HS-27A (cell line): ENCODE measurements at places on chromosomes 12 and 14.

DNA sequence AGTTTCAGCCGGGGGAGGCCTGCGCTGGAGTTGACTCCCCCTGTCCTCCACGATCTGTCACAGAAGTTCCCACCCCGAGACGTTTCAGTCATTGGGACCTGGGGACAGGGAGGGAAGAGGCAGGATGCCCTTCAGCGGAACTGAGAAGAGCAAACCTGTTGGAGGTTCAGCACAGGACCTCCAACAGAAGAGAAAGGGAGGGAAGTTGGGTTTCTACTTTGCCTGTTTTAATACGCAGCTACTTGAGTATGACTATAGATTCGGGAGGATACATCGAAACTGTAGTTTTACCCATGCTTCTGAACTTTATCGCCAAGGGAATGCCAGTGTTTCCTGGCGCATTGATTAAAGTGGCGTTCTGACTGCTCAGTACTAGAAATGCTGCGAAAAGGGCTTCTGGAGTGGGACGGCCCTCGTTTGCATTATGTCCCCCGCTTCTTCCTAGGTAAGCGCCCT lies 2.3 kb upstream of the DUSP6 start:
- no peak for DNase-seq

GRCh38 chr14:99590746-99591555 lies 13.1 kb downstream of the CCDC85C start:
- DNase-seq, result no peak

- DNase-seq, result no peak
Measured at GRCh38 chr12:109619002-109619604, 45.5 kb downstream of the MVK start.

- no peak for DNase-seq
Measured at GRCh38 chr12:79919762-79920161, 15.1 kb downstream of the PPP1R12A start.

DNA sequence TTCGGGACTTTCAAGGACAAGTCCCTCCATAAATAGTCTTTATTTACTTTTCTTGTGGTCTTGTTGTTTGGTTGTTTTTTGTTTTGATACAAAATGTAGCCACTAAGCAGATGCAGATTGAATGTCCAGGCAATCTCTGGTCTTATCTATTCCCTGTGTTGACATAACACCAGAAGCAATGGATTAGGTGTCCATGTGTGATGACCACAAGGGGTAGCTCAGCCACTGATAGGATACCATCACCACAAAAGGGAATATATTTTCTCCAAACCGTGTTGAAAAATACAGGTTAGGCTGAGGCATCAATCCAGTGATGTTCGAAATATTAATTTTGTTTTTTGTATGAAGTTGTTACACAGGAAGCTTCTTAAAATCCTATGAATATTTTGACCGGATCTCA lies 196.3 kb downstream of the EPS8 start:
- no peak for DNase-seq

- DNase-seq, result no peak
Measured at GRCh38 chr14:104972301-104973134, 5.7 kb downstream of the AHNAK2 start.

DNA sequence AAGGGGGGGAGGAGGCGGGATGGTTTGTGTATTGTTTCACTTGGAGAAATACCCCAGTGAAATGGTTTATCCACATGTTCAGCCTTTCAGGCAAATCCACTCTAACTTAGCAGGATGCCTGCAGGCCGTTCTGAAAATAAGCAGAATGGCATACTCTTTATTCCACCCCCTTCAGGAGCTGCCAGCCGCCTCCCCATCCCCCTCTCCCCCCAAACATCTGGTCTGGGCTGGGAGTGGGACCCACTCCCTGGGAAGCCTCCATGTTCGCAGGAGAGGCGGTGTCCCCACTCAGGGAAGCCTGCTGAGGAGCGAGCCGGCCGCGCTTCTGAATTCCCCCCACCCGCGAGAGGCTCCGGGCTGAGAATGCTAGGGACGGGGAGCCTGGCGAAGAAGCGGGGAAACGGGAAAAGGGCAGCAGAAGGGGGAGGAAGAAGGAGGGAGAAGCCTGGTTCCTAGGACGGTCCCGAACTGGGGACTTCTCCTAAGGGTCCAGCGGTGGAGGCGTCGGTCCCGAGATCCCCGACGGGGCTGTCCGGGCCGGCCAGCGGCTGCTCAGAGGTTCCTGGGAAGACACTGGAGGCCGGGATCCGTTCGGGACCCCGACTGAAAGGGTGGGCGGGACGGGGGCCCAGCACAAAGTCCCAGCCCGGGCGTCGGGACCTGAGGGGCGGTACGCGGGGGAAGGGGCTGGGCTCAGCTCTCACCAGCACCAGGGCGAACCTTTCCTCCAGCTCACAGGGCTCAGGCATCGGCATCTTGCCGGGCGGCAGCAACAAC lies 666 bp downstream of the FMNL3 start:
- no peak for DNase-seq

DNA sequence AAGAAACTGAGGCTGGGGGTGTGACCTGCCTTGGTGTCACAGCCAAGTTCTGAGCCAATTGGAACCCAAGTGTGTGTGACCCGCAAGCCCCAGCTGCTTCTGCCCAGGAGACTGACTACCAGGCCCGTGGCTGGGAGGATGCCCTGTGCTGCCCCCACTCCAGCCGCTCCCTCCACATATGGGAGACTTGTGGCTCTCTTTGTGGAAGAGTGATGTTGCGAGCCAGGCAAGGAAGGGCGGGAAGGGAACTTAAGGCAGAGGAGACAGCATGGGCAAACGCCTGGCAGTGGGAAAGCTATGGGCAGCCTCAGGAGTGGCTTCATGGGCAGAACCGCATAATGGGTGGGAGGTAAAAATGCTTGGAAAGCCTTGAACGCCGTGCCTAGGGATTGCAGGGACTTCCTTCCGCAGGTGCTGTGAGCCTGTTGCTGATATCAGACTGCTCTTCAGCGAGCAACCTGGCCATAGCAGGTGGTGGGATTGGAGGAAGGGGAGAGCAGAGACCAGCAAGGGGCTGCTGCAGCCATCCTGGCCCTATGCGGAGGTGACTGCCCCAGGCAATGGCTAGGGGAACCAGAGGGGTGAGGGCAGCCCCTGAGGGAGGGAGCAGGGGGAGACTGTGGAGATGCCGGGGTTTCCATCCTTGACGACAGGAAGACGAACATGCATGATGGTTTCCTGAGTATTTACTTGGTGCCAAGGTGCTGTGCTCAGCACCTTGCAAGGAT lies 115.7 kb downstream of the LGMN start:
- no peak for DNase-seq

DNA sequence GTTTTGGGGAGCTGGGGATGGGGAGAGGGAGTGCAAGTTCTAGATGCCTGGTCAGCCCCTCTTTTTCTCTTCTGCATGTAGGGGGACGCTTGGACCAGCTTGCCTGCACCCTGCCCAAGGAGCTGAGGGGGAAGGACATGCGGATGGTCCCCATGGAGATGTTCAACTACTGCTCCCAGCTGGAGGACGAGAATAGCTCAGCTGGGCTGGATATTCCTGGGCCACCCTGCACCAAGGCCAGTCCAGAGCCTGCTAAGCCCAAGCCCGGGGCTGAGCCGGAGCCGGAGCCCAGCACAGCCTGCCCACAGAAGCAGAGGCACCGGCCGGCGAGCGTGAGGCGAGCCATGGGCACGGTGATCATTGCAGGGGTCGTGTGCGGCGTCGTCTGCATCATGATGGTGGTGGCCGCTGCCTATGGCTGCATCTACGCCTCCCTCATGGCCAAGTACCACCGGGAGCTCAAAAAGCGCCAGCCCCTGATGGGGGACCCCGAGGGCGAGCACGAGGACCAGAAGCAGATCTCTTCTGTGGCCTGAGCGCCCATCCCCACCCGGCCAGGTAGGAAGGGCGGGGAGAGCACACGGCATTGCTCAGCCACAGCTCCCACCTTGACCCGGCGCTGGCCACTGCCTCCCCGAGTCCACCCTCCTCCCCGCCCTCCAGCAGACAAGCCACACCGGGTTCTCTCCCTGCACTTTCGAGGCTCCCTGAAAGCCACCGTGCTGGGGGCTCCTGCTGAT lies 14.0 kb downstream of the LRTM2 start:
- DNase-seq, result no peak

- no peak for DNase-seq
Measured at GRCh38 chr14:89143595-89143994, 273.4 kb downstream of the FOXN3 start.

DNA sequence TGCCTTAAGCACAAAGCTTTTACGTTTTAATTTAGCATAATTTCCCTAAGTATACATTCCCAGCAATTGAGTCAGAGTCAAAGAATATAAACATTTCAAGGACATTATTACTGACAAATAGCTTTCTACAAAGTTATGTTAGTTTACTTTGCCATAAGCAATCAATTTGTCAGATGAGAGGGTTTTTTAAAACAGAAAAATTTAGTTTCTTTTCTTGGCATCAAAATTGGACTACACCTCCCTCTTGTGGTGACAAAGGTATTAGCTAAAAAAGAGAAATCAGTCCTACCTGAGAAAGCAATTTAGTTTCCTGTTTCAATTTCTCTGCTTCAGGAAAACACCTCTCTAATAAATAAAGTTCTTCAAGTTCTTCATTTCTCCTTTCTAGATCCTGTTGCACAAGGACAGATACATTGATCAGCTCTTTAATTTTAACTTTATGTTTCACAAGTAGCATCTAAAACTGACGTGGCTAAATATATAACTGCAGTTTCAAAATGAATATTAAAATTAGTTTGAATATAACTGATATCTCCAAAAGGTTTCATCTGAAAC lies 39.9 kb downstream of the DNAI7 start:
- DNase-seq, result peak; percentile 20

- no peak for DNase-seq
Measured at GRCh38 chr12:131384544-131384855, 326.4 kb upstream of the SFSWAP start.

DNA sequence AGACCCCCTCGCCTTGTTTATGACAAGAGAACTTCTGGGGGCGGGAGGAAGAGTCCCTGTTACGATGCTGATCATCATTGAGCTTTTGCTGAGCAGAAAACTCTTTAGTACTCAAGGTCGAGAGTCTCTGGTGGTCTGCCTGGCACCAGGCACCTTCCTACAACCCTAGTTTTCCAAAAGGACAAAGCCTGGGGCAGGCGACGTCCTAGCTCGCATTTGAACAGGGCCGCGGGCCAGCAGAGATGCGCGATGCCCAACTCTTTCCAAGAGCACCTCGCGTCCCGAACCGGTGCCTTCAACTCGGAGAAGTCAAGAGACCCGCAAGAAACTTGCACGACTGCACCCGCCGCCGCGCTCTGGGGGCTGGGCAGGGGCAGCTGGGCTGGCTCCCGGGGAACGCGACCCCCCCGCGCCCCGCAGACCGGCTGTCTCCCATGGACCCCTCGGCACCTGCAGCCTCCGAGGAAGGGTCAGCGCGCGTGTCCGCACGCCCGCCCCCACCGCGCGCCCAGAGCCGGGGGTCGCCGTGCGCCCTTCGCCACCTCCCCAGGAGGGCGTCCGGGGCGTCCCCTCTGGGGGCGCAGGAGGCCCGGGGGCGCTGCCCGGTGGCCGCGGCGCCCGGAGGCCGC lies 377 bp upstream of the BCL7A start:
- DNase-seq, result no peak

DNA sequence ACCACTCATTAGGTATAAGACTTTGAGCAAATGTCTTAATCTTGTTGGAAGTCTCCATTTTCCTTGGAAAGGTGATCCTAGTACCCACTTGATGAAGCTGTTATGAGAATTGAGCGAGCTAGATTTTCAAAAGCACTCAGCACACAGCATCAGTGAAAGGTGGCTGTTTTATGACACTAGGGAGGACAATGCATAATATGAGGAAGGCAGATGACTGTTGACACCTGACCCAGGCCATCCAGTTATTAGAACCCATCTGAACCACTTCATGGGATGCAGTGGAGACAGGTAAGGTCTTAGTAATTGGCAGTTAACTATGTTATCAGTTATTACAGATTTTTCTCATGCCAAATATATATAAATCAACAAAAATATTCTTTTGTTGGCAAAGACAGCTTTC lies 369.9 kb upstream of the PDE3A start:
- DNase-seq, result no peak

DNA sequence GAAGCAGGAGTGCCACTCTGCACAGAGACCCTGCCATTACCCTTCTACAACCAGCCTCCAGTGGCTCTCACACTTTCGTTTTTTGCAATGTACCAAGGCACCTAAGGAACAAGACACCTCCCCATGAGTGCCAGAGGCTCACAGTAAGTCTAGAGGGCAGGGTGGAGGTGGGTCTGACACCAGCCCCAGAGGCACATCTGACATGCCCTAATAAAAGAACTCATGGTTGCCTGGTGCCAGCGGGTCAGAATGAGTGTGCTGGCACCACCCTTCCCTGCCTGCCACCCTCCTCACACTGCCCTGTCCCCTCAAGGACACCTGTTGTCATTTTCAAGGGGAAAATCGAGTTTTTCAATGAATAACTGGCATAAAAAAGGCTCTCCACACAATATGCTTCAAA lies 161.2 kb downstream of the FOXN3 start:
- DNase-seq, result no peak

DNA sequence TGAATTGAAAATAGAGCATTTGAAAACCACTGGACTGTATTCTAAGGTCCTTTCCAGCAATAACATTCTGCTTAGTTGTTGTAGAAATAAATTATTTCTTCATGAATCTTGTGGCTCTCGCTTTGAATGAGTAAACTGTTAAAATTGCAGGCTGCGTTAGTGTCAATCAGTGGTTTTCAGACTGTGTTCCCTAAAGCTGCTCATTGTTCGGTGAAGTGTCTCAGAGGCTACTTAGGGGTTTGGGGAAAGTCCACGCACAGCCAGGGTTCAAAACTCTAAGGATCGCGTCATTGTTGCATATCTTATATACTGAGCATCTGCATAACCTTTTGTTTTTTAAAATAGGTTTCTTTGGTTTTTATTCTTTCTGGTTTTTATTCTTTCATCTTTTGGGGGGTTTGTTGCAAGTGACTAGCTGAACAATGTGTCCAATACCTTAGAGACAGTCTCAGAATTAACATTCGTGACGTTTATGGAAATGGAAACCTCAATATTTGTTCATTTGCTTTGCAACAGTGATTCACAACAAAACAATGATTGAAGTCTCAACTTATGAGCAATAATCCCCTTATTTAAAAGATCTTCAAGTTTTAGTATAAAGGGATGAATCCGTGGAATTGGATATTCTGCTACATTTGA lies 108.1 kb downstream of the TTLL5 start:
- DNase-seq, result no peak
